Choroid plexus epithelial cell (primary cell): ENCODE measurements at places on chromosomes 3 and 15.

DNA sequence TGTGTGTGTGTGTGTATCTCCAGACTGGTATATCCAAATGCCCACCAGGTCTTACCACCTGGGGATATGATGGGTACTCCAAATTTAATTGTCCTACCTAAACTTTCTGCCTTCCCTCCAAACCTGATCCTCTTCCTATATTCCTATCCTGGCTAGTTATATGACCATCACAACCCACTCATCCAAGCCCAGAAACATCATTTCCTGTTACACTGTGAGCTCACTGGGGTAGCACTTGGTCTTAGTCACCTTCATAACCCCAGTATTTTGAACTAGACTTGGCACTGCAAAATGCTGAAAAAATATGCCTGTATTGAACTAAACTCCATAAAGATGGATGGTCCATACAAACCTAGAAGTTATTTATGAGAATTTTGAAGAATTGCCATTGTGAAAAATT lies 178.8 kb upstream of the EIF1B start:
- DNase-seq = no peak

DNA sequence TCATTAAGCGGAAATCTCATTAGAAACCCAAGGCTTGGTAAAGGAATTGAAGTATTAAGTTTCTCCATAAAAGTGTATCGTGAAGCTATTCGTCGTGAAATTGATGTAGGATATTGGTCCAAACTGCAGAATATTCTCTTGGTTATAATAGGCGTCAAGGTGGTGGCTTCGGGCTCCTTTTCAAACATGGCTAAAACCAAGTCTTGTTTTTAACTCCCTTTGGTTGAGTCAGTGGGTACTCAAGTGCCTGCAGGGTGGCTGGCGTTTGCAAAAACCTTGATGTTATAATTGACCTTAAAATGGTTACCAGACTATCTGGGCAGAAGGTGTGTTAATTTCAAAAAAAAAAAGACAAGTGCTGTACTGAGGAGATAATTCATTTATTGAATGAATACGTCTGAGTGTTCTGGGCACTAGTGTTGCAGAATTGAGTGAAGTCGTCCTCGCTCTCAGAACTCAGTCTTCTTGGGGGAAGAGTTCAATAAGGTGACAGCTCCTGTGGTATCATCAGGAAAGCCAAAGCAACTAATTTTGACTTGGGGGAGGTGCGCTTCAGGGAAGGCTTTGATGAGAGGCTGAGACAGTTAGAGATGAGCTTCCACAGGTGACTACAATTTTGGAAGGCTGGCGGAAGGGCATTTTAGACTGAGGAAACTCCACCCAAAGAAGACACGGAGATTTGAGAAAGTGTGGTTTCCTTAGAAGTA lies 1.5 kb downstream of the UBE2Q2 start:
- DNase-seq = no peak

- no peak for DNase-seq
Observed at GRCh38 chr15:60118146-60118545, 114.0 kb downstream of the FOXB1 start.

DNA sequence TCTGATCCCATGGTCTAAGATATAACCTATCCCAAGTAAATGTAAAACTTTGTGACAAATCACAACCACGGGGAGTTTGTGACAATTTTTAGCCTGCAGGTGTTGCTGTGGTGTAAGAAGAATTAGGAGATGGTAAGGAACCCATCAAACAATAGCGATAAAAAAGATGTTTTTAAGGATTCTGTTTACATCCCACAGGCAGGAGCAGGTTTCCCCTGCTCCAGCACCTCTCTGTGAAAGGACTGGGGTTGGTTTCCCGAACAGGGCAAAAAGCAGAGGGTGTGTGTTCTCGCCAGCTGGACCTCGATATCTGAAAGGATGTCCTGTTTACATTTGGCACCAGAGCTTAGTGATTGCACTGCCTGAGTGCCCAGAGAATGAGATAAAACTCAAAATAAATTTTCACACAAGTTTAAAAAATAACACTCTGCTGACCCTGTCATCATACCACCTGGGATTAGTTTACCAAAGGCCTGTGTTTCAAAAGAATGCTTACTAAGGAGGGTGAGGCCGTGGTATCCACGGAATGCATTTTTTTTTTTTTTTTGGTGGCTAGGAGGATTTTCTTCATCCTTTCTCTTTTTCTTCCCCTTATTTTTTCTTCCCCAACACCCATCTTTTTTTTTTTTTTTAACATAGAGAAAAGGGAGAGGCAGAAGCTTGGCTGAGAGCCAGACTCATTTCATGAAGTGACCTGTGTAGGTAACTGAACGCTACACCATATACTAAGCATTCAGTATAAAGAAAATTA lies 151.8 kb upstream of the DPH6 start:
- DNase-seq = peak; percentile 87

DNA sequence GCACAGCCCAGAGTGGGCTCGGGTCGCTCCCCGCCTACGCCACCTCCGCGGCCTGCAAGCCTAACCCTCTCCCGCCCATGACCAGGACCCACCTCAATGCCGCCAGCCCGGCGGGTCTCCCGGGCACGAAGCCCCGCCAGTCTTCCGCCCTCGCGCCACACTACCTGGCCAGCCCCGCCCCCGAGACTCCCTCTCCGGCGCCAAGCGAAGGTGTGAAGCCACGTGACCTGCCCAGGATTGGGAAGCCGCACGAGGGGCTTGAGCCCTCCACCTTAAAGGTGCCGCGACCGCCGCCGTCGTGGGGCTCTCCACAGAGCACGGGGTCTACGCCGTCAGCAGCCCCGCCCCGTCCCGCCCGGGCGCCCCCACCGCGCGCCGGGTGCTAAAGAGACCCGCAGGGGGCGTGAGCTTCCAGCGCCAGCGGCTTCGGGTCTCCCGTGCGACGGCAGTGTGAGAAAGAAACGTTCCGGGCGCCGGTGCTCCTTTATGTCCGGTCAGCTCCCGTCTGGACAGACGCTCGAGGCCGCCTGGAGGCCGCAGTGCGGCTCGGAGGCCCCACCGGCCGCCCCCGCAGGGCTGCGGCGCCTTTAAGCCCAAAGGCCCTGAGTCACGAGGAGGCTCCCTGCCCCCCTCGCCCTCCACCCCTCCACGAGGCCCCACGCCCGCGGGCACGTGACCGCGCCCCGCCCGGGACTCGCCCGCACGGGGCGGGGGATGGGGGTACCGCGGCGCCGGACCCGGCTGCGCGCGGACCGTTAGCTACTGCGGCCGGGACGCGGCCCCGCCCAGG lies at the start of gene CPEB1:
TSS of gene CPEB1 (minus strand) at position 319 of the 790 bp plus-strand sequence. CDS start 18,904 bp downstream, outside the sequence.
- DNase-seq = peak; percentile 19

DNA sequence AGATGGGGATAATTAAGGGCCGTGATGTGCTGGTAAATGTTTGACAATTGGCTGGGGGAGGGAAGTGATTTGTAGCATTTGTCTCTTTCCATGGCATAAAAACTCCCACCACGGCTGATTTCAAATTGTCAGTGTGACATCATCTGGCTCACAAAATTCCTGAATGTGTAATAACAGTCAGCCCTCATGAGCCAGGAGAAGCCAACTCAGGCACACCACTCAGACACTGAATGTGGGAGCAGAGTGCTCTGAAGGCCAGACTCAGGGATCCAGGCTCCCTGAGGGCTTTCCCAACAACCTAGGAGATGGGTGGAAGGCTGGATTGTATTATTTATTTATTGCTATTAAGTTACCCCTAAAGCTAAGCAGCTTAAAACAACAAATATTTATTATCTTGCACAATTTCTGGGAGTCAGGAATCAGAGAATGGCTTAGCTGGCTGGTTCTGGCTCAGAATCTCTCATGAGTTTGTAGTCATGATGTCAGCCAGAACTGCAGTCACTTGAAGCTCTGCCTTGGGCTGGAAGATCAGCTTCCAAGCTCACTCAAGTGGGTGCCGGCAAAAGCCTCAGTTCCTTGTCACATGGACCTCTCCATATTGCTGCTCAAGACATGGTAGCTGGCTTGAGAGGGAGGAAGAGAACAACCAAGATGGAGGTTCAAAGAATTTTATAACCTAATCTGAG lies 6.5 kb upstream of the CPEB1 start:
- DNase-seq = no peak

- DNase-seq = no peak
Observed at GRCh38 chr15:84961707-84962106, 19.9 kb upstream of the PDE8A start.

DNA sequence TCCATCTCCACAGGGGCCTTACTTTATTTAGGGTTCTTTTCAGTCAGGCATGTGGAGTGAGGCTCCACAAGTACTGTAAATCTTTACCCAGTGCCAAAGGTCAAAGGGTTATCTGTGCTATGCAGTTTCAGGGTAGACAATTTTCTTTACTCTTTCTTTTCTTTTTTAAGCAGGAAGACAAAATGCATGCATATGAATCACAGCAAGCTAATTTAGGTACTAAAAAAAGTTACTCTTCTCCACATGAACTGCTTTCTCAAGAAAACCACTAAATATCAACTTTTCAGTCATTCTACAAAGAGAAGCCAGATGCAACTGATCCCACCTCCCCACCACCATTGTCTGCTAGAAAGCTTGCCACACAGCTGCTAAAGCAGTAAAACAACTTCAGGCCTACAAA lies 73.3 kb upstream of the PYGO1 start:
- peak; percentile 83 for DNase-seq

DNA sequence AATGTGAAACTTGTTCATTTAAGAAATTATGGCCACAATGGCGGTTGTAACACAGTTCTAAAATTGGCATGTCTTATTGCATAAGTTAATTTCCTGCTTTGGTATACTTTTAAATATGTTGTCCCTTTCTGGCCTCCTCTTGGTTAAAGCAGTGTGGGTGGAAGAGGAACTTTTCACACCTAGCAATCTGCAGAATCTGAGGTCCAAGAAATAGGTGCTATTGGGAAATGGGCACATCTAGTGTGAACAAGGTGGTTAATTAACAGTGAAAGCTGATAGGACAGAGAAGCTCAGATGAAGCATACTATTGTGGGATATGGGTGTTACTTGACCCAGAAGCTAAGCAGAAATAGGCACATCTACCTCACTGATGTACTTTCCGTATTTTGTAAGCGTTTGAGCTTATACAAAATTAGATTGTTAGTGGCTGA lies 10.6 kb downstream of the CMC1 start:
- no peak for DNase-seq

DNA sequence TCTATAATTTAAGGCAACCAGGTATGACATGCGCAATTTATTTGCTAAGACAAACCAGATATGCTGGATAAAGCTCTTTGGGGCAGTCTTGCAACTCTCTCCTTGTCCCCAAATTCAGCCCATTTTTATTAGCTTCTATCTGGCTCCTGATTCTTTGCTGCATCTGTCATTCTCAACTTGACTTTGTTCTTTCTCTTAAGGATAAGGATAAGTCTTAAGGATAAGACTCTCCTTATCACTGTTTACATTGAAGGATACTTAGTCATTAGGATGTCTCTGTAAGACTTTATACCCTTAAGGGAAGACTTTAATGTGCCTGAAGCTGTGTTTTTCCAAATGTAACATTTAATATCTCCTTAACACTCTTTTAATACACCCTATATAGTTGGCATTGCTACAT lies 49.2 kb downstream of the ALCAM start:
- peak; percentile 14 for DNase-seq

DNA sequence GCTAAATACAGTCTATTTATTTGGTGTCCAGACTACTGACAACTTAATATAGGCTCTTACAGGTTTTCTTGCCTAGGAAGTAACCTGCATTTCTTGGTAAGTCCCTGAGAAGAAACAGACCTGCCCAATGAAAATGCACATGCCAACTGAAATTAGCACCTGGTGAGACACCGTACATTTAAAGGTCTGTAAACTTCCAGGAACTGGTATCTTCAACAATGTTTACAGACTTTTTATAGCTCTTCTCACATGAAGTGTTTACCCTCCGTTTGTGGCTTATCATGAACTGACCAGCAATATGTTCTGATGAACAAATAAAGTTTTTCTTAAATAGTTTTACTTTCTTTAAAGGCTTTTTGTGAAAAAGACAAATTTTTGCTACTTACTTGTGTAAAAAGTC lies 93.3 kb downstream of the PCCB start:
- no peak for DNase-seq

DNA sequence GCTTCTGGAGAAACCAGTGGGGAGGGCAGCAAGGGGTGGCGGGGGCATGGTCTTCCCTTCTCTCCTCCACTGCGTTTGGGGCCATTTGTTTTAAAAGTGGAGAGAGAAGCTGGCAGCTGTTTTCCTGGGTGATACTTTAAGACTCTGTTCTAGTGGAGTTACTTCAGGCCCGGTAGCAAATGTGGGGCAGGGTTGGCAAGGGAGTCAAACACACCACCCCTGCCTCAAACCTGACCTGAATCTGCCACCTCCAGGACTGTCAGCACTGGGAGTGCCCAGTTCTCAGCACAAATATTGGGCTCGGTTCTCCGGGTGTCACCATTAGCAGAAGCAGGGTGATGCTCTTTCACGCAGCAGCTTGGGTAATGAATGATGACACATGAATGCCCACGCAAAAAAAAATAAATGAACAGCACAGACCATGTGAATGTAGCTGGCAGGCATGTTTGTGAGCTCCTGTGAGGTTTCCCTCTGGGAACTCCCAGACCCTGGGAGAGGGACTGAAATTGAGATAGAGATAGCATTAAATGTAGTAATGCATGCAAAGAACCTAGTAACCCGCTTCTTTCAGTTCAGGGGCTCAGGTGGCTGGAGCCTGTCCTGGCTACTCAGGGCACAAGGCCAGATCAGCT lies 424.0 kb downstream of the MCTP2 start:
- no peak for DNase-seq

DNA sequence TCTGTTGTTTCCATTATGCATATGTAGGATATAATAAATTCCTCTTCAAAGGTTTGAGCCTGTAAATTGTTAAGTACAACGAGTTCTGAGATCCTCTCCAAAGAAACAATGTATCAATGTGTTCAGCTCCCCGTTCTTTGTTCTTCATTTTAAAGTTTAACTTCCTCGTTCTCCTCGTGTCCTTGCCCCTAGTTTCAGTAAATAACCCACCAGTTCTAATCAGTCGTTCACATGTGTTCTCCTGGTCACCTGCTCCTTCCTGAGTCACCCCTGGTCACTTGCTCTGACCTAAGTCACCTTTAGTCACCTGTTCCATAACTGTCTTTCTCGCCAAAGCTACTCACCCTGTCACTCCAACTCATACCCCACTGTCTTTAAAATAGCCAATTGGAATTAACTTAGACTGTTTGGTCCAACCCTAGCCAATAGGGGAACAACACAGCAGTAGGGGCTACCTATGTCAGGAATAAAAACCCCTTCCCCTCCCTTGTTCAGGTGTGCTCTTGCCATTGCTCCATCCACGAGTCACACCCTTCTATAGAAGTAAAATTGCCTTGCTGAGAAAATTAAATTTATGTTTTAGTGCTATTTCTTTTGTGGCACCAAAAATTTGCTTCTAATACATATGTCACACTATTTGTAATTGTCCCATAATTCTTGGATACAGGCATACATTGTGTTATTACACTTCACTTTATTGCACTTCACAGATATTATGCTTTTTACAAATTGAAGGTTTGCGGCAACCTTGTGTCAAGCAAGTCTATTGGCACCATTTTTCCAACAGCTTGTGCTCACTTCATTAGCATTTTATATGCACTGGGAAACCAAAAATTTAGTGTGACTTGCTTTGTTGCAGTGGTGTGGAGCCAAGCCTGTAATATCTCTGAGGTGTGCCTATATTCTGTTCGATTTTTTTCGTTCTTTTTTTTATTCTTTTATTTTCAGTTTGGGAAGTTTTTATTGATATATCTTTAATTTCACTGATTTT lies 15.3 kb upstream of the MCF2L2 start:
- no peak for DNase-seq

GRCh38 chr15:75104804-75105557 lies 81.6 kb downstream of the PPCDC start:
- peak; percentile 97 for DNase-seq
